ENCODE measurements at places on chromosomes 4 and X.
A peak's percentile ranks its signal among the peaks of the same experiment; 100 is the strongest.

- DNase-seq = peak; percentile 77
Measured at GRCh38 chr4:38069271-38069760, 109.1 kb downstream of the PTTG2 start.

GRCh38 chr4:184805462-184806228 is 20.1 kb downstream of the ACSL1 start:
- DNase-seq = no peak

DNA sequence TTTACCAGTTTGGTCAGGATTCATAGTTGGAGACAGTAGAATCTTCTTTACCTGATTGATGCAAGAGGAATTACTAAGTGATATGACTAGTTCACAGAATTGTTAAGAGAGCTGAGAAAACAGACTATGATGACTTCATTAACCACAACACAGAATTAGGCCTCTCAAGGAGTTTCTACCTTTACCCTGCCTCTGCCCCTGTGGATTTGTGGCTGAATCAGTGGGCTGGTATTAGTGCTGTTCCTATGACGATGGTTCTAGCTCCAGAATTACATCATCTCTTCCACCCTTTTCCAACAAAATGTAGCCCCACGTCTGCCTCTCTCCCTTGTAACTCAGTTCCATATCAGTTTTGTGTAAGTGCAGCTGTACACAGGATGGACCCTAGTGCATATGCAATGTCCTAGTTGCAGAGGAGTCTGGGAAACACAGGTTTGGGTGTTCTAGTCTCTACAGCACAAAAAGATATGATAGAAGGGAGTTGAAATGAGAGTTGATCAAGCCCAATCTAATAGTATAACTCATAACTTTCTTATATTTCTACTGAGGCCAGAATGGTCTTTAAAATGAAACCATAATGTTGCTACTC is 99.3 kb downstream of the ANXA5 start:
- DNase-seq = peak; percentile 93

DNA sequence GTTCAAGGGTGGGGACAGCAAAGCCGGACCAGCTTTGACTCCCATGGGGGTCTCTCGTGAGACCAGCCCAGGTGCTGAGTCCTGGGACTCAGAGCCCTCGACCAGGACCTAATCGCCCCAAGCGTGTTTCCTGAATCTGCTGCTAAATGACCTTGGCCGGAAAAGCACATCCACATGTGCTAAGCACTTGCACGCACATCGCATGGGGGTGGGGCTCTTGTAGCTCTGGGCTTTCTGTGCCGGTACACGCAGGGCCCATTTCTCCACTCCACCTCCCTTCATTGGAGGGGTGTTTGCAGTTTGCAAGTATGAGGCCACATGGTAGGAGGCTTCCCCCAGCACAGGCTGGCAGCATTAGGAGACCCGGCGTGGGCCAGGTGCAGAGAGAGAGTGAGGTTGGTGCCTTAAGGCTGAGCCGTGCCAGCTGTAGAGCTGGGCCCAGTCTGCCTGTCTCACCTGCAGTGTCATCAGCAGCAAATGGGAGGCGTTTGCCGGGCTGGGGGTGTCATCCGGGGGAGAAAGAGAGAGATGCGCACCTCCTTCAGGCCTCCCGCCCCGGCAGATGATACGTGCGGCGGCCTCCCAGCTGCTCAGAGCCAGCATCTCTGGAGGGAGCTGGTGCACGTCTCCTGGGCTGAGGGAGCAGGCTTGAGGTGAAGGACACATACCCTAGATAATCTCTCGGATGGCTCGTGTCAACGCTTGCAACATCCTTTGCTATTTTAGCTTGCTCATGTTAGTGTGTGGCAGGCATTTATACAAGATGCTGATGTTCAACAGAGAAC is 45.2 kb upstream of the CLCN4 start:
- no peak for DNase-seq

DNA sequence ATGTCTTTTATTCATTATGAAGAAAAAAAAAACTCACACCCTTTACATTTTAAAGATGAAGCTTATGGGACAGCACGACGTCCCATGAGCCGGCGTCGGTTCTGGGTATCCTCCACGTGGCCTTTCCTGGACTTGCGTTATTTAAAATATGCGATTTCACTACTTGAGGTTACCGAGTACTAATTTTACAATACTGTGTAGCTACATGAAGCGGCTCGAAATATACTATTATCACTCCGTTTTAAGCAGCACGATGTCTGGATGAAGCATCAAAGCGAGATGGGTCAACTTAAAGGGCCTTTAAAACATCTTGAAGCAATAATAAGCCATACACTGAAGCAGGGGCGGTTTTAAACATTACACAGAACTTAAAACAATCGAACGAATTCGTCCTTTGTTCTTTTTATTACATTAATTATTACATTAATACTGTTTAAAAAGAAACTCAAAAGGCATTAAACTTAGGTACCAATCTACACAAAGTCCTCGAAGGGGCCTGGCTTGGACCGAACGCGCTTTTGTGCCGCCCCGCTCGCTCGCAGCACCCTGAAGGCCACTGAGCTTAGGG is 1.4 kb upstream of the KLF3 start:
- DNase-seq = no peak

DNA sequence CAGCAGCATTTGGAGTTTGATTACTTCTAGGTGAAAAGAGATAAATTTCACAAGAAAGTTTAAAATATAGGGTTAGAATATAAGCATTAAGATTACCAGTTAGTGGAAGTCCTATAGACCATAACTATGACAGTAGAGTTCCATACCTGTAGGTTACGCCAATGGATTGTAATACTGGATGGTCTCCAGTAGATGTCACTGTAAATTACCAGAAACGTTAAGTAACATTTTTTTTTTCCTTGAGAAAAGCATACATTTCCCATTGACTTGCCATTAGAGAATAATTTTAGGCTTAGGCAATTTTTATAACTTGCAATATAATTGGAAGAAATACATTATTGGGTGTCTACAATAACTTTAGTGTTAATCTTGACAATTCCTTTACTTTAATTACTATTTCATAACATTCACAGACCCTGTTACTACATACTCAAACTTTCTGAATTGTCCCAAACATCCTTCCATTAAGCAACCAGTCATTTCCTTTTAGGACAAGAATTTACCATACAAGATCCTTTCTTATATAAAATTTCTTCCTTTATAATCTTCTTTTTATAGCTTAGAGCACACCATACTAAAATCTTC is 304.1 kb upstream of the TECRL start:
- no peak for DNase-seq

DNA sequence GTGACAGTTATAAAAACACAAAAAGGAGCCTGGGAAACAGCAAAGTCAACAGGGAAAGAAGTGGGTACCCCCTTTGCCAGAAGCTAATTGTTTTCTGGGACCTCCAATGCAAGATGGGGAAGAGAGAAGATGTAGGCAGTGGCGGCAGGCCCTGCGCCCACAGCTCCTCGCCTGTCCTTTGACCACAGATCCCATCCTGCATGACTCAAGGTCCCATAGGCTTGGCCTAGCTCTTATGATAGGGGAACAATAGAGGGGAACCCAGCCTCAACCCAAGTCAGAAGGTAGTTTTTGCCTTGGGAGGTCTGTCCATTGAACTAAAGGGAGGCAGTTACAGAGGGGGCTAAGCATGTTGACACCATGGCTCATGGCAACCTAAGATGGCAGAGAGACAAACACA is 14.2 kb downstream of the ZMYM3 start:
- DNase-seq = no peak

GRCh38 chrX:101357166-101357795 is 8.7 kb upstream of the TIMM8A start:
- no peak for DNase-seq

DNA sequence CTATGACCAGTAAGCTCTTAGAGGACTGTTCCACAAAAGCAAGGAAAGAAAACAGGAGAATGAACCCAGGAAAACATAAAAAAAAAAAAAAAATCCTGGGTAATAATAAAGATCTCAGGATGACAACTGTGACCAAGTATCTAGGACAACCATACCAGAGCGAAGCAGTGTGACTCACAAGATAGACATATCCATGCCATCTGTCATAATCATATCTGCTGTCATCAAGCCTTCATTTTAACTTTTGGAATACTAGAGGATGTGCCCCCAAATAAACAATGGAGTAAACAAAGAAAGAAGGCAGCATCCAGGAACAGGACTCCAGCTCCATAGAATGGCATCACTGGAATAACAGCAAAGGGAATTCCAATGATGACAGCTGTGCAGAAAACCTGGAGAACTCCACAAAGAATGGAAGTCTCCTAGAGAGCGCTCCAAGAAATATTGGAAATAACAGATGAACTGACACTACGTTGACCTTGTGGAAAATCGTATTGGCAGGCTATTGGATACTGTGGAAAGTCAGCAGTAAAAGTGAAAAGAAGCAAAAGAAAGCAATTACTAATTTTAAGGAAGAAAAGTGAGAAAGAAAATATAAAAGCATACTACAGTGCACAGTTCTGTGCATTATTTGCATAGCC is 35.3 kb downstream of the HPGDS start:
- no peak for DNase-seq

GRCh38 chrX:74453178-74453577 is 31.9 kb downstream of the SLC16A2 start:
- no peak for DNase-seq

DNA sequence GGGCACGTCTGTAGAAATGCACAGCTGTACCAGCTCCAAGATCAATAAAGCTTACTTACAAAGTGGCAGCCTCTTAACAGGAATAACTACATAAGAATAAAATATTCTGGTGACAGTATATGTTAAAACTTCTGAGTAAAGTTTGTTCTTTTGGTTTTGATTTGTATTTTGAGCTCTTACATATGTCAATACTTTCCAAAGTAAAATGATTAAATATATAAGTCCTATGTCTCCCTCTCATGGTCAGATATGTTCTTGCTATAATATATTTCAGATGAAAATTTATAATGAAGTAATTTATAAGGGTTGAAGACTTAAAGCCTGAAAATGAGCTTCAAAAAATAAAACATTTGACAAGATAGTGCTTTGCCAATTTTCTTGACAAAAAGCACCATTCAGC is 254.4 kb downstream of the NPFFR2 start:
- no peak for DNase-seq

DNA sequence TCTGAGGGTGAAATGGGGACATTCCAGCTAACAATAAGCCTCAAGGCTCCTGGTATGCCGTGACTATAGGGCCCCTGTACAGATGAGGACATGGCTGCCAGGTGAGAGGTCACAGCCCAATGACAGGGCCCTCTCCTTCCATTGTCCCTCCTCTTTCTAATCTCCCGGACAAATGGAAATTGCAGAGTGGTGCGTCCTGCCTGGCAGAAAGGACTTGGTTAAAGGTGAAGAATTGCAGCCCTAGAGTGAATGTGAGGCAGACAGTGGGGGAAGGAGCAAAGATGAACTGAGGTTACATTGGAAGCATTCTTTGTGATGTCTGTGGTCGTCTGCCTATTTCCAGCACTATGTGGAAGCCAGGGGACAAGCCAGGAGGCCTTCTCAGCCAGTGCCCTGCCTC is 6.7 kb upstream of the UCP1 start:
- no peak for DNase-seq

- no peak for DNase-seq
Measured at GRCh38 chr4:66197451-66197850, 527.2 kb upstream of the EPHA5 start.

GRCh38 chr4:58453956-58454355 is 1343.8 kb upstream of the IGFBP7 start:
- no peak for DNase-seq

DNA sequence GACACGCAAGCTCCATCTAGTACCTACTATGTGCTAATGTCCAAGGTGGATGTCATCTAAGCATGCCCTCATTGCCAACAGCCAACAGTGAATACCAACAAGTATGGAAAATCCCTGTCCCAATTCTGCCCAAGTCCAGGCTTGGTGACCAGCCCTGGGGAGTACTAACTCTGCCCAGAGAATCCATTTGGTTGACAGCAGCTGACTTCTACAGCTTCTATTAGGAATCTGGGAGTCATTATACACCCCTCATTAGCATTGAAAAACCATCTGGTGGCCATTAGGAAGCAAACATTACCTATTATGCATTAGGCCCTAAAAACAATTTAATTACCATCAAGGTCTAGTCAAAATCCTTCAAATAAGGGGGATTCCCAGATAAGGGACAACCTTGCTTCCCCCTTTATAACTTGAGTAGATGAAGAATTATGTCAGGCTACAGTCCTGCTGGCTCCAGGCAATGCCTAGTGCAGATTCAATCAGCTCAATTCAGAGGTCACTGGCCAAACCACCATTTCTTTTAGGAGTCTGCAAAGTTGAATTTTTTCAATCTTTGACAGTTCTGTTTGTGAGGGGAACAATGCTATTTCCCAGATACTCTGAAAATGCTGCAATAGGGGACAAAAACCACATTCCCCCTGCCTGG is 228.0 kb upstream of the LDB2 start:
- DNase-seq = no peak

DNA sequence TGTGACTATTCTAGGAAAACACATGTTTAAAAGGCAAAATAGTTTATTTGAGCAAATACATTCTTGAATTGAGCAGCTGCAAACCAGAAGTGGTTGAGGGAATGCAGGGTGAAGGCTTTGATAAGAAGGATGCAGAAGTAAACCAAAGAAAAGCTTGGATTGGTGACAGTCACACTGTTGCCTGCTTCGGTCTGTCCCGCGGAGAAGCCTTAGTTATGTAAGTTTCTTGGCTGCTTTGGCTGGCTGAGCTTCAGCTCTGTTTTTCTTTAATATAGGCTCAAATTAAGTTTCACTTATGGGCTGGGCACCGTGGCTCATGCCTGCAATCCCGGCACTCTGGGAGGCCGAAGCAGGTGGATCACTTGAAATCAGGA is 67.6 kb downstream of the FAM53A start:
- DNase-seq = no peak

- DNase-seq = no peak
Measured at GRCh38 chr4:40916880-40917279, 167.1 kb downstream of the NSUN7 start.

DNA sequence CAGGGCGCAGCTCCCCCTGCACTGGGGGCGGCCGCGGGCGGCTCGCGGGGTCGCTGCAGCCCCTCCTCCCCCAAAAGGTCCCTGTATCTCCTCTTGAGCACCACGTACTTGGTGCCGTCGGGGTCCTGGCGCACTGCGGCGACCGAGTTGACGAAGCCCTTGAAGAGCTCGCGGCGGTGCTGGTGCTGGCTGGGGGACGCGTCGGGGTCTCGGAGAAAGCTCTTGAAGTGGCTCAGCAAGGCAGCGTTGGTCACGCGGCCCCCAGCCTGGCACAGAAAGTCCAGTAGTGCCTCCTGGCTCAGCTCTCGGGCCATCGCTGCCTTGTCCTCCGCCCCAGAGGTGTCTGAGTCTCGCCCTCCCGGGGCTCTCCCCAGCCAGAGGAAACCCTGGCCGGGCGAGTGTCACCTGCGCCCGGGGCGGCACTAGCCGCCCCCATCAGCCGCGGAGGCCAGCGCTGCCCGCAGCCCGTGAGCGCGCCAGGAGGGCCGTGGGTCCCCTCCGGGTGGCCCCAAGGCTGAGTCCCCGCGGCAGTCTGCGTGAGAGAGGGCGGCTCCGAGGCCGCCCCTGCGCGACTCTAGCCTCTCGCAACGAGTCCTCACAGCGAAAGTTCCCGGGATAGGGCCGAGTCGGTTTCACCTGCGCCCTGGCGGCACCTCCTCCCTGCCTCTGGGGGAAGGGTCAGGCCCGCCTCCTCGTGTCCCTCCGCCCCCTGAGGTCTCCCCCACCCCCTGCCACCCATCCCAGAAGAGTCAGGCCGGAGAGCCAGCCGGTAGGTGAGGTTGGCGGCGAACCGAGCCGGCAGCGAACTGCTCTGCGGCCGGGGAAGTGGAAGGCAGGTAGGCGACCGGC is at the start of gene SOWAHB:
TSS of gene SOWAHB (minus strand) at position 609 of the 849 bp plus-strand sequence. CDS start at position 314, 295 bp downstream.
- no peak for DNase-seq

GRCh38 chrX:132802033-132802432 is 156.4 kb downstream of the HS6ST2 start:
- no peak for DNase-seq

All from NCI-H226 (cell line).